ENCODE measurements at places on chromosomes 4 and X. TPM values are rescaled to one million over a fixed set of nuclear protein-coding genes. Genes with fewer than 3 reads are reported as not detected.
A peak's percentile ranks its signal among the peaks of the same experiment; 100 is the strongest.

DNA sequence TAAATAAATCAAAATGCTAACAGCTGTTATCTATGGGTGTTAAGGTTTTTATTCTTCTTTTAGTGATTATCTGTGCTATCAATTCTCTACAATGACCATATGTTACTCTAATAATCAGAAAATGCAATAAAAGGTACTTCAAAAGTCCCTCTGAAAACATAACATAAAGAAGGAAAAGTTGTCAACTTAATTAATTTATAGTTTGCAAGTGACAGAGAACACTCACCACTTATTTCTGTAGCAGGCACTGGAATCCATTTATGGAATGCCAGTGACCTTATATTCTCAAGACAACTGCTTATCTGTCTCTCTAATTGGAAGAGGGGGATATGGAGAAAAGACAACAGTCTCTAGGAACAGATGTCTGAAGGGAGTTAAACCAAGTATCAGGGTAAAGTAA lies 25.6 kb upstream of the PLS3 start:
- H3K27me3 ChIP-seq = no peaks in the 10 kb centered on the region
- no peak for DNase-seq
- H3K36me3 ChIP-seq = no peaks in the 10 kb centered on the region
- H3K27ac ChIP-seq = no peak overlapping the region
- no peak overlapping the region for H3K4me3 ChIP-seq
- no peaks in the 10 kb centered on the region for H3K4me1 ChIP-seq

DNA sequence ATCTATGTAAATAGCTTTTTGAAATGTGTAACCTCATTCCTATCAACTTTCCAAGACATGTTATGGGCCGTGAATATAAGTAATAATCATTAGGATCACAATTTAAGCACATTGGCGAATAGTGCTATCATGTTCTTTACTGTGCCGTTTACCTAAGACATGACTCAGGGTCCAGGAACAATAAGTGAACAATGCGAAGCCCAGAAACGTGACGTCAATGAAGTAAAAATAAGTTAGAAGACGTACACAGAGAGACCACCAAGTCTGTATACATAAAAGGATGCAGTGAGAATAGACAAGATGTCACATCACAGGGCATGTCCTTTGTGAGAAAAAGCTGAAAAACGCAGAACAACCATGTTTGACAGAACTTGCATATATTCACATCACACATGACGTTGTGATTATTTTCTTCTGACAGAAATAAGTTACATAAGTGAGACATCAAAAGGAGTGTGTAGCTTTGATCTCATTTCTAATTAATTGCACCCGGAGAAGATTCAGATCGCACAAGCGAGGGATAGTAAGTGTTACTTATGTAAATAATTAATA lies 49.4 kb upstream of the FAT1 start:
- H3K27ac ChIP-seq = no peak overlapping the region
- H3K27me3 ChIP-seq = no peaks in the 10 kb centered on the region
- H3K4me1 ChIP-seq = no peaks in the 10 kb centered on the region
- H3K4me3 ChIP-seq = no peak overlapping the region
- H3K36me3 ChIP-seq = no peaks in the 10 kb centered on the region

- no peak overlapping the region for H3K4me3 ChIP-seq
- H3K27me3 ChIP-seq = no peaks in the 10 kb centered on the region
- no peak overlapping the region for H3K27ac ChIP-seq
- peak; percentile 36 for DNase-seq
- no peaks in the 10 kb centered on the region for H3K4me1 ChIP-seq
These were observed 80.2 kb upstream of the CBLL2 start for GRCh38 chrX:22192419-22193060.

GRCh38 chr4:94168321-94168720 lies 39.3 kb upstream of the SMARCAD1 start:
- no peaks in the 10 kb centered on the region for H3K36me3 ChIP-seq
- H3K4me1 ChIP-seq = no peaks in the 10 kb centered on the region
- H3K27me3 ChIP-seq = no peaks in the 10 kb centered on the region
- no peak overlapping the region for H3K4me3 ChIP-seq

DNA sequence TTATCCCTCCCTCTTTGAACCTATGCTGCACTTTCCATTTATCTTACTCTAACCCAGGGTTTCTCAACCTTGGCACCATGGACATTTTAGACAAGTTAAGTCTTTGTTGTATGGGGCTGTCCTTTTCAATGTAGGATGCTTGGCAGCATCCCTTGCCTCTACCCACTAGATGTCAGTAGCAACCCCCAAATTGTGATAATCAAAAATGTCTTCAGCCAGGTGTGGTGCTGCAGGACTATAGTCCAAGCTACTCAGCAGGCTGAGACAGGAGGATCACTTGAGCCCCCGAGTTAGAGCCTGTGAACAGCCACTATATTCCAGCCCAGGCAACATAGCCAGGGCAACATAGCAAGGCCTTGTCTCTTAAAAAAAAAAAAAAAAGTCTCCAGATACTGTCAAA lies 7.0 kb downstream of the LRCH2 start:
- no peak overlapping the region for H3K27ac ChIP-seq
- no peaks in the 10 kb centered on the region for H3K4me1 ChIP-seq
- H3K36me3 ChIP-seq = no peaks in the 10 kb centered on the region
- no peak overlapping the region for H3K4me3 ChIP-seq
- DNase-seq = peak; percentile 34

DNA sequence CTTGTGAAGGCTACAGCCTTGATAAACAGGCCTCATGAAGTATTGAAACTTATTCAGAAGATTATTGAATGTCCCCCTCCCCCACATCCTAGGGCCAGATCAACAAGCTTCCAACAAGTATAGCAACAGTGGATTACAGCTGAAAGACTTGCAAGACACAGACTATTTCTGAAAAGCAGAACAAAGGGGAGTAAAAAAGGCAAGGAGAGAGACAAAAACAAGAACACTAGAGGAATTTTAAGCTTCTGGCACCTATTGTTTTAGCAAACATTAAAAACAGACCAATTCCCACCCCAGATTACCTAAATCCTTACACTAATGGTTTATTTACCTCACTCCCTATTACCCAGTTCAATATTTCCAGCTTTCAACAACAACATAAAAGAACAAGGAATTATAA lies 446.3 kb upstream of the FSTL5 start:
- H3K27me3 ChIP-seq = no peaks in the 10 kb centered on the region
- DNase-seq = no peak
- H3K4me3 ChIP-seq = no peak overlapping the region
- H3K27ac ChIP-seq = no peak overlapping the region

FAM9B gene
- total RNA-seq = not detected

SYTL5 gene
- 0.20 TPM for total RNA-seq

RPS6KA6 gene
- total RNA-seq = not detected

NCBP2L gene
- total RNA-seq = not detected

MAGEC1 gene
- total RNA-seq = not detected

DCHS2 gene
- 0.05 TPM for total RNA-seq

All from HCT116 (cell line).